ENCODE measurements at places on chromosomes 12 and 14.

DNA sequence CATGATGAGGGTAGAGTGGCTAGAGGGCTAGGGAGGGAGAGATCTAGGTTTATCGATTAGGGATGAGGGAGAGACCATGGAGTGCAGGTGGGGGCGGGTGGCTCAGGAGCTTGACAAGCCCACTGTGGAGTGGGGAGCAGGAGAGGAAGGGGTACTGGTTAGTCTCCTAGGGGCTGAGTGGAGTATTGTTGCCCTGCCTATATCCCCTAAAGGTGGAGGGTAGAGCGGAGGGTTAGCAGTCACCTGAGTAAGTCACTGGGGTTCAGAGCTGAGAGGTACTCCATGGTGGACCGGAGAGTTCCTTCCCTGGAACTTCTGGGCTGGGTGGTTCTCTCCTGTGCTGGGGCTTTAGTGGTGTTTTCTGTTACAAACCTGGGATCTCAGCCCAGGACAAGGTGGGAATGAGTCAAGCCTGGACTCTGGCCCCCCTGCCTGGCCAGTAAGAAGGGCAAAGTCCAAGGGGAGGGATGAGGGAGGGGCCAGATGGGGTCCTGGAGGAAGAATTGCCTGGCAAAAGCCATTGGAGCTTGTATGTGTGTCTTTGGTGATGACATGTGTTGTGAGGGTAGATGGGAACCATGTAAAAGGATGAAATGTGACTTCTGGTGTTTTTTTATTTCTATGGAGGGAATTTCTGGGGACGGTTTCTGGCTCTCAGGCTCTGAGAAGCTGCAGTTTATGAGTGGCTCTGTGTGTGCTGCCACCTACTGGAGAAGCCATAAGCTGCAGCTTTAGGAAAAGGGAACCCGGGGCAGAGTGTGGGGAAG is at the start of gene CIDEB:
TSS of gene CIDEB (minus strand) at position 403 of the 767 bp plus-strand sequence. CDS start at position 284, 119 bp downstream.
- DNase-seq: peak; percentile 56

DNA sequence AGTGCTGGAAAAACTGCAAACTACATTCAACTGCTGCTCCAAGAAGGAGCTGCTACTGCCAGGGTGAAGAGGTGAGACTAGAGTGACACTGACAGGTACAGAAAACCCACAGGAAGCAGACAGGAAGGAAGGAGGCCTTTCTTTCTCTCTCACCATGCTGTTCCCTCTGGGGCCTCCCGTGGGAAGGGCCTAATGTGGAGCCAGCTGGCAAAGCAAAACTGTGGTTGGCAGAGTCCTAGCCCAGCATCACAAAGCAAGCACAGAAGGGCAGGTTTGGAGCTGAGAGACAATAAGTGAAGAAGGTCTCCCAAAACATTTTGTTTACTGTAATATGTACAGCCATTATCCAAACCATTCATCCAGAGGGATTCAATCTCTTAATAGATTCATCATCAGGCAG is 122.5 kb upstream of the MAX start:
- no peak for DNase-seq

GRCh38 chr12:10361622-10362021 is 28.2 kb downstream of the KLRK1 start:
- no peak for DNase-seq

GRCh38 chr12:93072340-93072739 is 143.2 kb upstream of the EEA1 start:
- DNase-seq: no peak

GRCh38 chr14:62001963-62002362 is 239.7 kb downstream of the SNAPC1 start:
- no peak for DNase-seq

GRCh38 chr14:102878970-102879460 is 43.4 kb upstream of the AMN start:
- DNase-seq: no peak

- no peak for DNase-seq
These were observed 9.4 kb upstream of the MORN3 start for GRCh38 chr12:121678716-121679300.

GRCh38 chr12:97375310-97375709 is 87.3 kb upstream of the RMST start:
- DNase-seq: no peak

DNA sequence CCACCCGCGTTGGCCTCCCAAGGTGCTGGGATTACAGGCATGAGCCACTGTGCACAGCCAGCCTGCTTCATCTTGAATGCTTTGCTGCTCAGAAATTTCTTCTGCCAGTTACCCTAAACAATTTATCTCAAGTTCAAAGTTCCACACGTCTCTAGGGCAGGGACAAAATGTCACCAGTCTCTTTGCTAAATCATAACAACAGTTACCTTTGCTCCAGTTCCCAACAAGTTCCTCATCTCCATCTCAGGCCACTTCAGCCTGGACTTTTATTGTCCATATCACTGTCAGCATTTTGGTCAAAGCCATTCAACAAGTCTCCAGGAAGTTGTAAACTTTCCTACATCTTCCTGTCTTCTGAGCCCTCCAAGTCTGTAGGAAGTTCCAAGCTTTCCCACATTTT is 159.5 kb upstream of the DYRK2 start:
- no peak for DNase-seq

DNA sequence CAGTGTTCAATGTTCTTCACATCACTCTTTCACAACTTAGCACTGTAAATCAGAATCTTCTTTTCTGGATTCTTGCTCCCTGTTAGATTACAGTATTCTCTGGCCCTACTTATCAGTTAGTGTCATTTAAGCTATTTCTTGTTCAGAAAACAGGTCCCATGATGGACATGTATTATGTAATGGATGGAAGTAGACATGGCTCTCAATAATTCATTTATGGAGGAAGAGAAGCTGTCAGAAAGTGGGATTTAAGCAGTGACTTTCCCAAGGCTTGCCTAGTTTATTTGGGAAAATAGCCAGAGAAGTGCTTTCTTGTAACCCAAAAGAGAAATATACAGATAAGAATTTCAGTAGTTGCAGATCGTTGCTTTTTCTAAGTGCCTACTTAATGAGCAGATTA is 1.6 kb downstream of the ERC1 start:
- DNase-seq: no peak

Data from naive thymus-derived CD8-positive, alpha-beta T cell (primary cell).